Inflammatory macrophage treated with lipopolysaccharide for 4 hours (primary cell): ENCODE measurements at places on chromosomes 4 and X.

- no peak for DNase-seq
These were observed 311.4 kb upstream of the NDST4 start for GRCh38 chr4:115424852-115425251.

DNA sequence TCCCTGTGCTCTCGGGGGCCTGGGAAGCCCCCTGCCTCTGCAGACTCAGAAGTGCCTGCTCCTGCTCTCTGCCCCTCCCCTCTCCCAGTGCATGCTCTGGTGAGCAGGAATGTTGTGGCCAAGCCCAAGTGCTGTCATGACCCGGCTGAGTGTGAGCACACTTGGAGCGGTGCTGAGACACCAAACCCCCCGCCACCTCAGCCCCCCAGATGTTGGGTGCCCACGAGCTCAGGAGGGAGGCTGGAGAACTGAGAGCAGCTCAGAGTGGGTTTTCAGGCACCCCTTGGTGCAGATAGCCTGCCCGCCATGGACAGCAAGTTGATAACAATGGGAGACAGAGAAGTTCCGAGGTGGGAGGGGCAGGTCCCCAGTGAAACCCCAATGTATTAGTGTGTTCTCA, 477.4 kb downstream of the ACTRT1 start:
- DNase-seq = no peak

DNA sequence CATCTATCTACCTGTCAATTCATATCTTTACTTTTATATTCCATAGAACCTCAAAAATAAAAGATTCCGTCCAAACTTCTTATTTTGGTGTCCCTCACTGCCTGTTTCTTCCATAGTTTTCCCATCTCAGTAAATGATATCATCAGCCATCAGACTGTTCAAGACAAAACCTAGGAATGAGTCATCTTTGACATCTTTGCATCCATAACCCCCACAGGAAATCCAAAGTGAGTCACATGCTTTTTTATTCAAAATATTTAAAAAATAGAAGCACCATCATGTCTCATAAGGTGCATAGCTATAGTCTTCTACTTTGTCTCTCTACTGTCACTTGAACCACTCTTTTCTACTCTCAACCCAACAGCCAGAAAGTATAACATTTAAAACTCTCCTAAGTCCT, 29.9 kb upstream of the CXXC4 start:
- DNase-seq = no peak

- DNase-seq = no peak
These were observed 173.6 kb downstream of the RAP1GDS1 start for GRCh38 chr4:98434816-98435215.

DNA sequence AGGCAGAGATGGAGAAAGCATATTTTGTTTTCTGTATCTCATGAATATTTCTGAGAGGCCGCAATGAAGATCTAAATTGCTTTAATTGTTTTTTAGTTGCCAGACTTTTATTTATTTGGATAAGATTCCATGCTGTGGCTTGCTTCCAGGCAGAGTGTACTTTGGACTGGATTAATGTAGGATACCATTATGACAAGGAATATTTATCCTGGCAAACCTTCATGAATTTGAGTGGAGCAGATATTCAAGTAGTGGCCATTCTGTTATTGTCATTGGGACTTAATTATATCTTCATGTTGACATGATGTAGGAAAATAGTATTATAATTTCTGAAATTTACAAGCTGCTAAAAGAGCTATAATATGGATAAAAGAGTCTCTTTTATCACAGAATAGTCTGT, 182.9 kb downstream of the C4orf33 start:
- DNase-seq = no peak

DNA sequence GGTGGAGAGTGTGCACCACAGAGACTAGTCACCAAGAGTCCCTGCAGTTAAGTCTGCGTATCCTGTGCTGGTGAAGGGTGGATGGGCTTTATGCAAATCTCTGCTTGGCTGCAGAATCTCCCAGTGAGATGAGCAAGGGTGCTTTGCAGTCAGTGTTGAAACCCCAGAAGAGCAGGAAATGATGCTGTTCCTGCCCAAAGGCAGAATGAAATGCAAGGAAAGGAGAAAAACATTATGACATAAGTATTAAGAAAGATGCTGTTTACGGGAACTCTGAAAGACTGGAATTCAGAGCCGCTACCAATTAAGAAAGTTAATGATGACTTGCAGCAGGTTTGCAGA, 25.4 kb upstream of the ACSL1 start:
- DNase-seq = peak; percentile 97

DNA sequence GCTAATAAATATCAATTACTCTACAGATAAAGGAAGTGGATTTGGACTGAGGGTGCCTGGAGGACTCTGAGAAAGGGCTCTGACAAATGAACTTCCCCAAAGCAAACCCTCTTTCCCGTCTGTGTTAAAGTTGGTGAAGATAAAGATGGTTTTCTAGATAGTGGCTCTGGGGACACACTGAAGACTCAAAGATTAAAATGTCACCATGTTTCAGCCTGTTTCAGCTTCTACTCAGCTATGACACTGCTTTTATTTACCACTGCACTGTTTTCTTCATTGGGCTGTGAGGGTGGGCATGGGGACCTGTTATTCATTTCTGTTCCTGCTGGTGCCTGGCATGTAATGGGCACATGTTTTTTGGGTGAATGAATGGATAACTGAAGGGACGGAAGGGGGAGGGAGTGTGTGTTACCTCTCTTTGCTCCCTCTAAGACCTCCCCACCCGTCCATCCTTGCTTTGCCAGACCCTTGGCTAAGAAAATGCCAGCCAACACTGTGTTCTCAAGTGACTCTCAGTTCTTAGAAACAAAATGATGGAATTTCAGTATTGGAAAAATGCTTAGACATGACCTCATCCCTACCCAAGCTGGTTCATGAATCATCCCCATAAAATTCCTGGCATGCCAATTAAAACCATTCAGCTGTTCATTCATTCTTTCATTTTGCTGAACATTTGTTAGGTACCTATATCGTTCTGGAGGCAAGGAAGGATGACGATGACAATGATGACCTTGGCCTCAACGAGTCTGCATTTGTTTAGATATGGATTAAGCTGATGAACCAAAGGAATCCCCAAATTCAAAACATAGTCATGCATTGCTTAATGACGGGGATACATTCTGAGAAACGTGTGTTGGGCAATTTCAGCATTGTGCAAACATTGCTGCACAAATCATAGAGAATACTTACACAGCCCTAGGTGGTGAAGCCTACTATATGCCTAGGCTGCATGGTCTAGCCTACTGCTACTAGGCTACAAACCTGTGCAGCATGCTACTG, 13.4 kb upstream of the STK32B start:
- peak; percentile 91 for DNase-seq

GRCh38 chr4:186943411-186943810, 219.8 kb upstream of the FAT1 start:
- no peak for DNase-seq

- no peak for DNase-seq
These were observed 59.8 kb upstream of the PPP1R2C start for GRCh38 chrX:42837747-42838146.

- DNase-seq = no peak
These were observed 19.3 kb upstream of the UVSSA start for GRCh38 chr4:1327526-1328266.

- no peak for DNase-seq
These were observed 350.3 kb downstream of the PTTG2 start for GRCh38 chr4:38310446-38311043.

- DNase-seq = no peak
These were observed 15.7 kb upstream of the MAGEA10 start for GRCh38 chrX:152154050-152154449.

- no peak for DNase-seq
These were observed 76.7 kb upstream of the IGSF1 start for GRCh38 chrX:131365766-131366165.

DNA sequence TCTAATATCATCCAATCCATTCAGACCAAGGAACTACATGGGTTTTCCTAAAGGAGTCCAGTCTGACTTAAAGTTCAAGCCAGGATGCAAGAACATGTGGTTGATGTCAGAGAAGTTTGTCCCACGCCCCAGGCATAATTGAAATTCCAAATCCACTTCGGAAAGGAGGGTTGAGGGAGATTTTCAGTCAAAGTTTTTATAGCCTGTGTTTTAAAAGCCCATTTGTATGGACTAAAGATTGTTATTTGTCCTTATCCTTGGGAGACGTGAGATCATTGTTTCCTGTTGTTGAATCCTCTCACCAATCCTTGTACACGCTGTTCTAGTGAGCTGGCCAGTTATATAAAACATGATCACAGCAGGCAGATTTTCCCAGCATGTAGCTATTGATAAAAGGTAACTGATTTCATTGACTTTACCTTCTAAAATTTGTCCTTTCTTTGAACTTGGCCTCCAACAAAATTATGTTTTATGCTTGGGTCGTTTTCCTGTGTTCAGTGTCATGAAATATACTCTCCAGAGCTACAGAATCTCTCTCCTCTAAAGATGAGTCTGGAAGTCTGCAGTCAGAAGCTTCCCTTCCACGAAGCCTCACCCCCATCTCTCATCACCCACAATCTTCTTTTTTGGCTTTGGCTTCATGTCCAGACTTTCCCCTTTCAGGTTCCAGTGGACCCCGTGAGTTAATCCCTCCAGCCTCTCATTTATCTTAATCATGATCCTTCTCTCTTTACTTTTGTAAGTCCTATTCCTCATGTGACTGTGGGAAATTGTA, 92.9 kb downstream of the ATP10D start:
- DNase-seq = no peak

DNA sequence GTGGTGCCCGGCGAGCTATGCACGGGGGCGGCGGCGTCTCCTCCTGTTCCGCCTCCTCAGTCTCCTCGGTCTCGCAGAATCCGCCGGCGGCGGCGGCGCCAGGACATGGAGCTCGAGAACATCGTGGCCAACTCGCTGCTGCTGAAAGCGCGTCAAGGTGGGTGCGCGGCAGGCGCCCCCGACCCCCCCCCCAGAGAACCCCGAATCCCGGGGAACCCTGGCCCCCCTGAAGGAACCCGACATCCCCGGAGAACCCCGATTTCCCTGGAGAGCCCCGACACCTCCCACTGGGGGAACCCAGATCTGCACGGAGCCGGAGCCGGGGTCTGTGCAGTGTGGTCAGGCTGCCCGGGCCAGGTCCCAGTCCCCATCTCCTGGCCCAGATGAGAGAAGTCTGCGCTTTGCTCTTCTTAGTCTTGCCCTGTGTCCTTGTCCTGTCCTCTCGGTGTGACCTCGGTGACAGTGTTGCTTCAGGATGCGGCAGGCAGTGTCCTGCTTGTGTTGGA, 648 bp downstream of the GRK4 start:
- DNase-seq = peak; percentile 53

GRCh38 chrX:131894995-131895394, 128.1 kb upstream of the STK26 start:
- no peak for DNase-seq

DNA sequence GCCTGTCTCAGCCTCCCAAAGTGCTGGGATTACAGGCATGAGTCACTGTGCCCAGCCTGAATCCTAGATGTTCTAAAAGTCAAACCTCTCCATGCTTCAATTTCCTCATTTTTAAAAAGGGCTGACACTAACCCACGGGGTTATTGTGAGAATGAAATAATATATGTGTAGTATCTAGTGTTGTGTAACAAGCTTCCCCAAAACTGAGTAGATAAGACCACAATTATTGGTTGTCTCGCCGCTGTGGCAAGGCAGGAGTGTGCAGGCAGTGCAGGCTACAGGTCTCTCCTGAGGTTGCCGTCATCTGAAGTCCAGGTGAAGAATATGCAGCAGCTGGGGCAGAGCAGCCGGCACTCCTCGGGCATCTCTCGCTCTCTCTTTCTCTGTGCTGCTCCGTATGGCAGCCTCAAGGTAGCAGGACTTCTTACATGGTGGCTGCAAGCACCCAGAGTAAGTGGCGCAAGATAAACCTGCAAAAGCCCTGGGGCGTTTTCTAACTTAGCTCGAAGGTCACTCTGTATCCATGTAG, 30.9 kb downstream of the RAB33B start:
- peak; percentile 71 for DNase-seq

GRCh38 chrX:41045960-41046567, 39.2 kb upstream of the USP9X start:
- DNase-seq = no peak

DNA sequence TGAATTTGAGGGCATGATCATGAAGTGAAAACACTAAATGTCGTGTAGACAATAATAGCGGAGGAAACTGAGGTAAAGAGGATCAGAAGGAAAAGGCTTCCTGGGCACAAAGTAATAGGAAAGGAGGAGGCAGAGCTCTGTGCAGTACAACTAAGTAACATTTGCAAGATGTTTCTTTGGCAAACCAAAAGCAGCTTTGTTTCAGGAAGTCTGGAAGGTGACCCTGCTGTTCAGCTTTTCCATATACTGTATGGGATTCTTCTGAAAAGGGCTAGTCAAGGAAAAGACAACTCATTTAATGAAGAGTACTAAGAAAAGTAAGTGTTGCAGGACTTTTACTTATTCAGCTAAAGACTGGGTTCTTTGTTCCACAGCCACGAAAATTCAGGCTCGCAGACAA, 463.1 kb downstream of the PCDH7 start:
- DNase-seq = no peak

- DNase-seq = no peak
These were observed 25.9 kb upstream of the ING2 start for GRCh38 chr4:183478926-183479325.

- peak; percentile 24 for DNase-seq
These were observed at the start of gene RAB33B for GRCh38 chr4:139454111-139455045. Gene RAB33B (plus strand): TSS chr4:139454121. CDS start chr4:139454196, 75 bp downstream.

DNA sequence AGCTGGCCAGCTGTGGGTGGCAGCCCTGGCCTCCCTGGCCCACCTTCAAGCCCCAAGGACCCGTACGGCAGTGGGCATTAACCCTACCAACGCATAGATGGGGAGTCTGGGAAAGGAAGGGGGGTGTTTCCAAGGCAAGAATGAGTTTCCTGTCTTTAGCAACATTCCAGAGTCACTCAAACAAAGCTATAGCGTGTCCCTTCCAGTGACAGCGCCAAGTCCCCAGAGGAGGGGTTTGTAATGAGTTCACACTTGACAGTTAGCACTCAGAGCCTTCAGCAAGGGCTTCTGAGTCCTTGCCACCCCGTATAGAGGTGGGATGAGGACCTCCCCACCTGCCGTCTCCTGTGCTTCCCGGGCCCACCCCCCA, 1.8 kb downstream of the BGN start:
- no peak for DNase-seq

DNA sequence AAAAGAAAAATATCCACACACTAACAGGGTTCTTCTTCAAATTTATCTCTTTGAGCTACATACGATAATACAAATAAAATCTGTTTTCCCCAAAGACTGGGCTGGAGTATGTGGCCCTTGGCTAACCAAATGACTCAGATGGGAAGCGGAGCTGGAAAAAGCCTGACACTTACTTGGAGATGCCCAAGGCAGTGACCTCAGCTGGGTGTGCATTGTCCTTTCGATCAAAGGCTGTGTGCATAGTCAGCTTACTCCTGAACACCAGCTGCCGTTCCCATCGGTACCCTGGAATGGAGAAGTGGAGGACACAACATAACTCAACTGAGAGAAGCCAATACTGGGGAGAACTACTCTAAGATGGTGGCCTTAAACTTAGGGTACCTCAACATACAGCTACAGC, 95.1 kb downstream of the CDS1 start:
- DNase-seq = no peak
